ENCODE measurements at places on chromosomes 11 and 22. TPM values are rescaled to one million over a fixed set of nuclear protein-coding genes. Genes with fewer than 3 reads are reported as not detected.

GRCh38 chr11:99170591-99170990, 149.8 kb downstream of the CNTN5 start:
- no peak for DNase-seq

Gene MFRP
- not detected for total RNA-seq

GRCh38 chr11:1181420-1181819, 23.7 kb downstream of the MUC5AC start:
- no peak for DNase-seq

Gene GGTLC2
- not detected for total RNA-seq

GRCh38 chr11:134470238-134470637, 58.2 kb upstream of the B3GAT1 start:
- DNase-seq, result no peak

Gene HBG2
- total RNA-seq, result not detected

DNA sequence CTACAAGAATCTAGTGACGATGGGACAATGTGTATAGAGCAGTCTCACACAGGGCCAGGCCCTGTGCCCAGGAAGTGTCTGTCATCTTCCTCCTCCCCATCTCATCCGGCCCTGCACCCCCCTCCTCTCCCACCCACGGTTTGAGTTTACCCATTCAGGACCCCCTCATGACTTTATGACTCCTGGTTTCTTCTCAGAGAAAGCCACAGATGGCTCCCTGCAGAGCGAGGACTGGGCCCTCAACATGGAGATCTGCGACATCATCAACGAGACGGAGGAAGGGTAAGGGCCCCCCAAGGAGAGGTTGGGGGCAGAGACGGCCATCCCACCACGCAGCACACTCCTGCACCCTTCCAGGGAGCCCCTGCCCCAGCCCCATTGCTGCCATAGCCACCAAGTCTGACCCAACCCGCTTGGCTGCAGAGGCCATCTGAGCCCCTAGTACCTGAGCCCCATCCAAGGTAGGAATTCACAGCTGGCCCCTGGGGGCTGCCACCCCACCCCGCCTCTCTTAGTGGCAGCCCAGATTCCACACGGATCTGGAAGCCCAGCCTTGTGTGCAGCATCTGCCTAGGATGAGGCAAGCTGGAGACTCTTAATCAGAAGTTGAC, 18.1 kb downstream of the TOM1 start:
- DNase-seq, result no peak

GRCh38 chr11:35214792-35215193, 75.8 kb downstream of the CD44 start:
- no peak for DNase-seq

Gene ACRV1
- total RNA-seq, result not detected

Gene RHOD
- 10.6 TPM for total RNA-seq

DNA sequence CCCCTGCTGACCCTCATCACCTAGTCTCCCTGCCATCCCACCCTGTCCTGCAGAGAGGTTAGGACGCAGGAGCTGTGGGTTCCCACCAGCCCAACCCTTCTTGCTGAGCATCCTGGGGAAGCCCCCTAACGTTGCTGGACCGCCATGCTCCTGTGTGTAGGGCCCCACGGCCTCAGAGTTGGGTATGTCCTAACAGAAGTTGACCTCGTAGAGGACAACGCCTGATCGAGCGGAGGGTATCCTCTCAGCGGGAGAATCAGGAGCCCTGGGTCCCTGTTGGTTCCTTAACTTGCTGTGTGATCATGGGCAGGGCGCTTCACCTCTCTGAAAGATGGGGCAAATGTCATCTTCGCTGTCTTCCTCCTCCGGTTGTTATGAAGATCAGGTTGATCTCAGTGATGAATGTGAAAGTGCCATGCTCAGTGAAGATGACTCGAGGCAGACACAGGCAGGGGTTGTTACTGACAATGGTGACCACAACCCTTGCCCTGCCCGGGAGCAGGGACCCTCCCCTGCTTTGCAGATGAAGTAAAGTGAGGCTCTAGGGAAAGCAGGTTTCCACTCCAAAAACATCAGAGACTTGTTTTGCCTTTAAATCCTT, 19.3 kb upstream of the CD5 start:
- DNase-seq, result no peak

GRCh38 chr22:17106785-17107546, 14.2 kb downstream of the TMEM121B start:
- DNase-seq, result no peak

Gene GAL
- 1.8 TPM for total RNA-seq

DNA sequence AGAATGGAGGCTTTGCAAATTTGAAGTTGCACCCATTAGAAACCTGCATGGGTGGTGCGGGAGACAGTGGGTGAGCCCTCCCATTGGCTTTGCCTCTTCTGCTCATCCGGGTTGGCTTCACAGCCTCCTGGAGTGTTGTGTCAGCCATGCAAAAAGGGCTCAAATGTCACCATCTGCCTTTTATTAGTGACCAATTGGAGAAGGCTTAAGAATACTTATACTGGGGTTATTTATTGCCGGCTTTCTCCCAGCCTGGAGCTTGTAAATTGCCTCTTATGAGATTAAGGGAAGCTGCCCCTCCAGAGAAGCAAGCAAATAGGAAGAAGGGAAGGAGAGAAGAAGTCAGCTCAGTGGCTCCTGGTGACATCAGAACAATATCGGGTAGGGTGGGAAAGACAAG, 182.6 kb downstream of the ST3GAL4 start:
- no peak for DNase-seq

Gene MAPK8IP2
- total RNA-seq, result 0.13 TPM

- no peak for DNase-seq
Measured at GRCh38 chr22:44210722-44211121, 30.0 kb downstream of the PARVG start.

DNA sequence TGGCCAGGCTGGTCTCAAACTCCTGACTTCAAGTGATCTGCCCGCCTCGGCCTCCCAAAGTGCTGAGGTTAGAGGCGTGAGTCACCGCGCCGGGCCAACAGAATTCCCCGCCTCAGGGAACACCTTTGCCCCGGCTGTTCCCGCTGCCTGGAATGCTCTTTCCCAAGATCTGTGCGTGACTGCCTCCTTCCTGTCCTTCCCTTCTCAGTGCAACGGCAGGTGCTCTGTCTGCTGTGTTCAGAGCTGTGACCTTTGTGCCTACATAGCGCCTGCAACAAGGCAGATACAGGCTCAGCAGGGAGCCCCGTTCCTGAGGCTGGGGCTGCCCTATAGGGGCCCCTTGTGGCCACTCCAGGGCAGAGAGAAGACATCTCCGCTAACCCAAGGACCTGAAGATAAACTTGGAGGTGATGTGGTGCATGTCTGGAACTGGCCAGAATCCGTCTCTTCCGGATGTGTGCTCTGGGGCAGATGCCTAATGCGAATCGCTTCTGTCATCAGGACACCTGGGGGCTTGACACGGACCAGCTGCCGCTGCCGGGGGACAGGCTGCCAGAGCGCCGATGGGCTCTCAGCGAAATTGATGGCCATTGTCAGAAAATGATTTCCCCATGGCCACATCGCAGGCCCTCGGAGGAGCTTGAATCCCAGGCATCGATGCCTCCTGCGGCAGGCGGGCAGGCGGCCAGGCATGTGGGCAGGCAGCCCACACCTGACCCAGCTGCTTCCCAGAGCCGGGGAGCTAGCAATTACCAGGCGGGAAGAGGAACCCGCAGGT, 43.5 kb upstream of the TCF20 start:
- no peak for DNase-seq

Gene BET1L
- 13.1 TPM for total RNA-seq

Gene GAB4
- not detected for total RNA-seq
